ENCODE measurements at places on chromosomes 7 and 10.
A peak's percentile ranks its signal among the peaks of the same experiment; 100 is the strongest.

GRCh38 chr10:27297844-27298521, 57.4 kb upstream of the ACBD5 start:
- no peak for DNase-seq

GRCh38 chr7:82633592-82633991, 190.0 kb upstream of the CACNA2D1 start:
- DNase-seq = no peak

DNA sequence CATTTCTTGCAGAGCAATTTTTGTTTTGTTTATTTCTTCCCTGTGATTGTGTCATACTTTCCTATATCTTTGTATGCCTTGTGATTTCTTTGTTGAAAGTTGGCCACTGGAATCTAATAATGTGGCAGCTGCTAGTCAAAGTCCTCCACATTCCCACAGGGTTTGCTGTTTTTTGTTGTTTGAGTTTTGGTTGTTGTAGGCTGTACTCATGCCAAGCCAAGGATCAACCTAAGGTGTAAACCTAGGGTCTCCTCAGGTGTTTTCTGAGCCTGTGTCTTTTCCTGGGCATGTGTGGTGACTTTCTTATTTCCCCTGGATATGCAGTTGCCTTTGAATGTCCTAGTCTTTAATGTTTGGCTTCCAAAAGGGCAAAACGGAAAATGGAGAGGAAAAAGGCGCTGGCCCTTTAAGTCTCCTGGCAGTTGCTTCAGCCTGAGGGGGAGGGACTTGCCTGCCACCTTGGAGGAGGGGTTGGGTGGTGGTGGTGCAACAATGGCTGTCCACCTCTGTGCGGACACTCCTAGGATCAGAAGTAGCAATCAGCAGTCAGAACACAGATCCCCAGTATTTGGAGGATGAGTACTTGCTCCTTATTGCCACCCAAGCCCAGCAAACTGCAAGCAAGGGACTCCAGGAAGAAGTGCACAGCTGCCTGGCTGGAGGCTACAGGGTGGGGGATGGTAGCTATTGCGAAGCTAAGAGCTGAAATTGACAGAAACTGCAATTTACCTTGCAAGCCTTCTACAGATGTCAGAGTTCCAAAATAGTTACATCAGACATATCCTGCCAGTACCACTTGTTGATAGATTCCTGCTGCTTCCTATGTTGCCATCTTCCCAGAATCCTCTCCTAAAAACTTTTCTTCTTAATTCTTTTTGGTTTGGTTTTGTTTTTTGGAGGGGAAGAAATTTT, 5.6 kb upstream of the ZNF518A start:
- DNase-seq = no peak

DNA sequence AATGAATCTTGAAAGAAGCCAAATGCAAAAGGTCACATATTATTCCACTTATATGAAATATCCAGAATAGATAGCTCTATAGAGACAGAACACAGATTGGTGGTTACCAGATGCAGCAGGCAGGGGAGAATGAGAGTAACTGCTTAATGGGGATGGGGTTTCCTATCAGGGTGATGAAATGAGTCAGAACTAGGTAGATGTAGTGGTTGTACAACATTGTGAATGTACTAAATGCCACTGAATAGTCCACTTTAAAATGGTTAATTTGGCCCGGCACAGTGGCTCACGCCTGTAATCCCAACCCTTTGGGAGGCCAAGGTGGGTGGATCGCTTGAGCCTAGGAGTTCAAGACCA, 9.4 kb upstream of the SLC25A28 start:
- DNase-seq = no peak

DNA sequence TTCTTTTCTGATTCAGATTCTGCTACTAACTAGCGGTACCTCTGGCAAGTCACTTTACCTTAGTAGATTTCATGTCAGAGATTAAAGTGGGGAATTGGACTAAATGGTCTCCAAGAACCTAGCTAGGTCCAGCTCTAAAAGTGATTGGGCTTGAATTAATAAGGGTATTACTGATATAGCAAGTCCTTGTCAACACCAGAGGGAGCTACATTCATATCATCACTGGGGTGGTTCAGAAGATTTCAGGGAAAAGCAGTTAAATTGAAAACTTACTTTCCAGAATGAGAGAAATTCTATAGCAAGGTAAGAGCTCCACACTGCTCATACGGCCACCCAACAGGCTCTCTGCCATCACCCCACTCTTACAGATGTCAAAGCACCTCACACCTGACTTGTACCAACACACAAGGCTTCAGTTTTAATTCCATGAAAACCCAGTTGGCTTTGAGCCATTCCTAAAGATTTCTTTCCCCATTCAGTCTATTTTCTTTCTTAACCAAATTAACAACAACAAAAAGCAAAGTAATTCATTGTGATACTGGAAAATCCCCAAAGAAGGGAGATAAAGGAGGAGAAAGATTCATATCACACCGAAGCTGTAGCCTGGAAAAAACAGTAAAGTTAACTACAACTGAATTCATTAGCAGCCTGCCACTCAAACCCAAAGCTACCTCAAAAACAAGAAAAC, 38.0 kb upstream of the SPOCK2 start:
- DNase-seq = no peak

- DNase-seq = peak; percentile 73
These were observed 13.1 kb downstream of the IFT22 start for GRCh38 chr7:101308245-101309085.
